ENCODE measurements at places on chromosomes 7 and 10.
A peak's percentile ranks its signal among the peaks of the same experiment; 100 is the strongest.

- peak; percentile 34 for DNase-seq
Measured at GRCh38 chr7:107166736-107167426, 1.9 kb upstream of the HBP1 start.

DNA sequence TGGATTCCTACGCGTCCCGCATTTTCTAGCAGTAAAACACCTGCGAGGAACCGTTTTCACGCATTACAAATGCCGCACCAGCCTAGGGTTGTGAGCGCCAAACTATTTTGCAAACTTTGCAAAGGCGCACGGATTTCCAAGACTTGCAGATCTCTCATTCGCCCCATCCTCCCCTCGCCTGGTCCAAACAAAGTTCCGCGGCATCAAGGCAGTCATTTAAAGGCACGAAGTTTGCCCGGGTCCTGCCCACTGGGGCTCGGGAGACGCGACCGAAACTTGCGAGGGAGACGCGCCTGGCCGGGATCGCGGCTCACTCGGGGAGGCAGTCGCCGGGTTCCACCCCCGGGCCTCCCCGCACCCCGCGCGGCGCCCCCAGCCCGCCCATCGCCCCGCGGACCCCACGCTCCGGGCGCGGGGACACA is 613 bp downstream of the USP6NL start:
- DNase-seq, result peak; percentile 63

GRCh38 chr10:34526186-34526585 is 288.9 kb downstream of the PARD3 start:
- no peak for DNase-seq

DNA sequence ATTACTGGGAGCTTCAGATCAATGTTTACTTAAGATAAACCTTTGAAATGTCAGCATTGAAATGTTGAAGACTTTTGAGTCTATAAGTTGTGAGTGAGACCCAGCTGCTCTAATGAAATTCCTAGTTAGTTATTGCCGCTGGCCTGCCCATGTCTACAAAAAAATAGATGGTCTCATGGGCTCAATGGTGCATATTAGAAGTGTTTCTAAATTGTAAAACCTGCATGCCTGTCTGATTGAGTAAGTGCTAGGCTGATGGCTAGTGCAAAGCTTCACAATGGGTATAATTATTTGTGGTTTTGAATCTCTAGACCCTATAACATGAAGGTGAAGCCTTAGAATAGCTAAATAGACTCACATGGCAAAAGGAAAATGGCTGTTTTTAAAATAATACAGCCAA is 234.5 kb downstream of the SORCS3 start:
- DNase-seq, result no peak

DNA sequence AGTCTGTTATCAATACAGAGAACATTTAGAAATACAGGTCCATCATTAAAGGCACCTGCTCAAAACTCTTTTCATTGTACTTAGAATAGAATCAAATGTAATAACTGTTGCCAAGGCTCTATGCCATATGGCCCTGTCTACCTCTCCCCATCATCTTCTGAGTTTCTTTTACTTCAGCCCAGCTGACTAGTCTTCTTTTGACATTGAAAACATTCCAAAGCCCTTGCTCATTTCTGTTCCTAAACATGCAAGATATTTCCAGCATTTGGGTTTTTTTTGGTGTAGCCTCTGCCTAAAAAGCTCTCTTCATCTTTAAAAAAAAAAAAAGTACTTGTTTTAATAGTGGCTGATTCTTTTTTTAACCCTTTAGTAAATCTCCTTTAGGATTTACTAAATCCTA is 165.5 kb upstream of the SMIM30 start:
- DNase-seq, result no peak

- no peak for DNase-seq
Measured at GRCh38 chr10:110562348-110562747, 5.1 kb upstream of the SMC3 start.

GRCh38 chr10:74826142-74827044 is at the start of gene KAT6B:
Gene KAT6B (plus strand): TSS chr10:74826600. CDS start chr10:74842858, 16,258 bp downstream.
- peak; percentile 100 for DNase-seq

DNA sequence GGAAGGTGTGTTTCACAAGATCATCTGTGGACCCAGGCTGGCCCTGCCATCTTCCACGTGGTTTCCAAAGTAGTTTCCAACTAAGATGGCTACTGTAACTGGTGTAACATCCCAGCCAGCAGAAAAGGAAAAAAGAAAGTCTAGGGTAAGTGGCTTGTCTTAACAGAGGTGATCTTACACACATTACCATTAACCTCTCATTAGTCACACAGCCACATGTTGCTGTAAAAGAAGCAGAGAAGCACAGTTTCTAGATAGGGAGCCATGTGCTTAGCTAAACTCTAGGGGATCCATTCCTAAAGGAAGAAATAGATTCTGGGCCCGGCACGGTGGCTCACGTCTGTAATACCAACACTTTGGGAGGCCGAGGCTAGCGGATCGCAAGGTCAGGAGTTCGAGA is 54.3 kb downstream of the ZNF438 start:
- no peak for DNase-seq
